Epithelial cell of alveolus of lung (primary cell): ENCODE measurements at places on chromosomes 13 and 19. TPM values are rescaled to one million over a fixed set of nuclear protein-coding genes. Genes with fewer than 3 reads are reported as not detected.

Gene LAIR1
- 0.08 TPM in 1 of 2 replicates, not detected in the other for total RNA-seq

Gene OR7D2
- total RNA-seq = under 0.01 TPM in 1 of 2 replicates, not detected in the other

Gene OR7C1
- total RNA-seq = not detected in 2 replicates

Gene CYP2F1
- total RNA-seq = not detected in 2 replicates

Gene CBARP
- total RNA-seq = 1.9 and 4.5 TPM in 2 replicates

Gene NKPD1
- total RNA-seq = under 0.01 and 0.16 TPM in 2 replicates

Gene NTN5
- 0.72 TPM in 1 of 2 replicates, not detected in the other for total RNA-seq

Gene PPM1N
- total RNA-seq = 1.2 and 5.6 TPM in 2 replicates

Gene CLEC4G
- not detected in 2 replicates for total RNA-seq

Gene S1PR4
- not detected in 2 replicates for total RNA-seq
